Upper lobe of left lung (tissue), 6 donors: ENCODE measurements at places on chromosomes 6 and 20.

DNA sequence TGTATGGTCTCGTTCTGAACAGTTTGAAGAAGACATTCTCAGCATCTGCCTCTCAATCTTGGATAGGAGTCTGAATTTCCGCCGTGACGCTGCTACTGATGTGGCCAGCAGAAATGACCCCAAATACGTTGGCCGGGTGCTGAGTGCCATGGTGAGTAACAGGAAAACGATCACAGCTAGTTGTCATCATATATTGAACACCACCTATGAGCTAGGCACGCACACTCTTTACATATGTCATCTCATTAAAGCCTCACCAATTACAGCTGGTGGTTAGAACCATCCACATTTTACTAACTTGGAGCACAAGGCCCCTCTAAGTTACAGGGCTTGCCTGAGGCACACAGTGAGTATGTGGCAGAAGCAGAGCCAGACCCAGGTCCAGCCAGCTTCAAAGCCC, 17.1 kb downstream of the TGM3 start:
- DNase-seq = no peak

- DNase-seq = no peak
Measured at GRCh38 chr20:9211016-9211760, 142.3 kb downstream of the PLCB4 start.

DNA sequence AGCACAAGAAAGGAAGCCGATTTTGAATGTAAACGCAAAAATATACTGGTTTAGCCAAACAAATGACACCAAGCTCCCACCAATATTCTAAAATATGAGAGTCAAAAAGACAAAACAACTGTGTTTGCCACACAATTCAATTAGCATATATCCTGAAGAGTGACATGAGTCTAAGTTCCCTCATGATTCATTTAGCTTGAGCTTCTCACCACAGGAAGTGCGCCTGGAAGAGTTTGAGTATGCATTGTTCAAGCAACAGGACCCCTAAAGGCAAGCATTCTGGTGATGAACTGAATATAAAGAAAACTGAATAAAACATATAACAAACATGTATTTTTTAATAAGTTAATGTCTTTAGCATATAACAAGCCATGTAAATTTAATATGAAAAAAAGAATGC, 115.2 kb upstream of the RUNX2 start:
- DNase-seq = no peak

- no peak for DNase-seq
Measured at GRCh38 chr6:106724848-106725247, 95.5 kb downstream of the QRSL1 start.

GRCh38 chr6:104750449-104750848, 109.3 kb downstream of the HACE1 start:
- DNase-seq = no peak

DNA sequence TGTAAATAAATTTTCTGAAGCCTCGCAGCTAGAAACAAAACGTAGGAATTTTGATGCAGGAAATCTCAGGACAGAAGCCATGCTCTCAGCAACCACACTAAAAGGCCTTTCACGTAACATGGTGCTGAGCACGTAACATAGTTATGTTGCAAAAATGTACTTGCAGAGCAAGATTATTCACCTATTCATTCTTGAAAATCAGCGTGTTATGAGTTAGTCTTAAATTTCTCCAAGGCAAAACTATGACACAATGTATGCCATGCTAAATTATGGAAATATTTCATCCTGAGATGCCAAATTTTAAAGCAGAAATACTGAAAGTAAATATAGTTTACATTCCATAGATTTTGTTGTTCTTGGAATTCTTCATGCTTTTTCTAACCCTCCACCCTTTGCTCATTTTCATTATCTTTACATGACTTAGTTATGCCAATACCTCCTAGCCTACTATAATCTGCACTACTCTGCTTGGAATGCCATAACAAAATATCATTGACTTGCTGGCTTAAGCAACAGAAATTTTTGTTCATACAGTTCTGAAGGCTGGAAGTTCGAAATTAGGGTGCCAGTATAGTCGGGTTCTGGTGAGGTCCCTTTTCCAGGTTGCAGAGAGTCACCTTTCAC, 179.8 kb upstream of the BMP5 start:
- no peak for DNase-seq

GRCh38 chr20:22908944-22909343, 126.2 kb upstream of the SSTR4 start:
- no peak for DNase-seq

GRCh38 chr20:23022849-23023248, 12.3 kb upstream of the SSTR4 start:
- DNase-seq = no peak

GRCh38 chr20:53569005-53569404, 24.6 kb downstream of the ZNF217 start:
- no peak for DNase-seq

- no peak for DNase-seq
Measured at GRCh38 chr20:48714764-48715163, 113.0 kb downstream of the PREX1 start.

DNA sequence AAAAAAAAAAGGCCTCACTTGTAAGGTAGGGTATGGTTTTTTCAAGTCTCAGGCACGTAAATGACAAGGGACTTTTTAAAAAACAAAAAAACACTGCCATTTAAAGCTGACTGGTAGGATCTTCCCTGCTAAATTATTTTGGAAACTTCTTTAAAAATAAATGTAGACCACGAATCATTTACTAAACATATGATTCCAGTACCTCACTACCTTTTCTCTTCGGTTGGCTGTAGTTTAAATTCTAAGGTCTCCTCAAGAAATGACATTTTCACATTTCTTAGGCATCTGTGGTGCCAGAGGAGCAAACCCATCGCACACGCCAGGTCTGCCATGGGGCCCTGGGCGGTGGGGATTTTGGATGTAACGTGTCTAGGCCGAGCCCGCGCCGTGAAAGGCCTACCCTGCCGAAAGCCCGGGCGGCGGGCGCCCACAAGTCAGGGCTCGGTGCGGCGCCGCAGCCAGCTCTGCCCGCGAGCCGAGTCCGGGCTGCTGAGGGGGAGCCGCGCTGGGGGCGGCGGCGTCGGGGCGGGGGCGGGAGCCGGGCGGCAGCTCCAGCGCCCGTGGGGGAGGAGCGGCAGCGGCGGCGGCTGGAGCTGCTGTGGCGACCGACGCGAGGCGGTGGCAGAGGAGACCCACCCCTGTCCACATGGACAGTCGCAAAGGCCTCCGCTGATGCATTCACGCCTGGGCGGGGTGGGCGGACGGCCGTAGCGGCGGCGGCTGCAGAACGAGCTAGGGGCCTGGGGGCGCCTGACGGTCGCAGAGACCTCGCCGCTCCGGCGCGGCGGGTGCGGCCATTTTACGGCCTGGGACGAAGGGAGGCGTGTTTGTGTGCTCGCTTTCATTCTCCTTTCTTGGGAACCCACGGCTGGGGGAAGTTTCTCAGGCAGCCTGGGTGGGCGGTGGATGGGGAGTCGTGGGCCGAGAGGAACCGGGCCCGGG, at the start of gene SENP6:
SENP6 (plus strand) TSS at position 577 of the 942 bp plus-strand sequence. CDS start 645 bp downstream, outside the sequence.
- DNase-seq = peak; percentile 83

- no peak for DNase-seq
Measured at GRCh38 chr6:131765804-131766135, 42.0 kb upstream of the ENPP1 start.

DNA sequence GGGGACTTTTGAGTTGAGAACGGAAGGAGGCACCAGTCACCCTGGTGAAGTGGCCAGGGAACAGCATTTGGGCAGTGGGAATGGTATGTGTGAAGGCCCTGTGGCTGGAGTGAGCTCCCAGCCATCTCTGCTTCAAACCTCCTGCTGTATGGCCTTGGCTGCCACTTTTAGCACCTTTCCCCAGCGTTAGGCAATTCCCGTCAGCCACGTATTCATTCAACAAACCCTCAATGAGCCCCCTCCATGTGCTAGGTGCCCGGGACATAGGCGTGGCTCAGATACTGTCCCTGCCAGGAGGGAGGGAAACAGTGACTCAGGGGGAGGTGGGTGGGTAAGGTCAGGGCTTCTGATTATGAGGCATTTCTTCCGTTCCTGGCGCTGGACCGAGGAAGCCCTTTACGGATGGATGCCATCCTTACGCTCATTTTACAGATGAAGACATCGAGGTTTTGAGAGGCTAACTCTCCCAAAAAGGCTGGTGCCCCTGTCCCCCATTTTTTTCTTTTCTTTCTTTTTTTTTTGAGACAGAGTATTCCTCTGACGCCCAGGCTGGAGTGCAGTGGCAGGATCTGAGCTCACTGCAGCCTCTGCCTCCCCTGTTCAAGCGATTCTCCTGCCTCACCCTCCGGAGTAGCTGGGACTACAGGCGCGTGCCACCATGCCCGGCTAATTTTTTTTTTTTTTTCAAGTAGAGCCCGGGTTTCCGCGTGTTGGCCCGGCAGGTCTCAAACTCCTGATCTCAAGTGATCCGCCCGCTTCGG, 37.5 kb downstream of the SRC start:
- peak; percentile 30 for DNase-seq

GRCh38 chr6:158963020-158963808, 36.8 kb downstream of the RSPH3 start:
- no peak for DNase-seq

GRCh38 chr6:54624779-54625178, 221.8 kb upstream of the FAM83B start:
- no peak for DNase-seq

DNA sequence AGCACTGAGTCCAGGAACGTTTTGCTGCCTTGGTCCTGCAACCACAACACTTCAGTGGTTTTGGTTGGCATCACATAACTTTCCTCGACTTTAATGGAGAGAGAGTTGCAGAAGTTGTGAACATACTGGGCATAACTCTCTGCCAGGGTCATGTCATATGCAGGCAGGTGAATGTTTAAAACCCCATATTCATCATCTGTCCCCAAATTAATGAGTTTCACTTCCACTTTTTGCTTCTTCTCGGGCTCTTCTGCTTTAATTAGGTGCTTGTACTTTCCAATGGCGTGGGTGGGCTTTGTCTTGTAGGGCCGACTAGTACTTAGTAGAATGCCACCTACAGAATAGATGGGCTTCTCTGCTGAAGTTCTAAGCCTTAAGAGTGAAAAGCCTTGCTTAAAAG, 45.2 kb upstream of the TFAP2A start:
- DNase-seq = no peak

DNA sequence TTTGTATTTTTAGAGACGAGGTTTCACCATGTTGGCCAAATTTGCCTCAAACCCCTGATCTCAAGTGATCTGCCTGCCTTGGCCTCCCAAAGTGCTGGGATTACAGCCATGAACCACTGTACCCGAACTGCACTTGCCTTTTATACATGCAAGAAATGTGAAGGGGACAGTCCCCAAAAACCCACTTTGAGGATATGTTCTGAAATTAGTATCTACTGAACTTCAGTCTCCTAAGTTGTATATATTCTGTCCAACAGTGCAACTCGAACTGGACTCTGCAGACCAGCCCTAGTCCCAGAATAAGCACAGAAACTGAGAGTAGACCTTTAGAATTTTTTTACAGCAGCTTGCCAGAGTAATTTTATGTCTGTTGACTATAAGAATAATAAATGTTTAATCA, 28.5 kb downstream of the BACH2 start:
- no peak for DNase-seq

- peak; percentile 48 for DNase-seq
Measured at GRCh38 chr20:25308671-25309394, 60.9 kb downstream of the PYGB start.

- no peak for DNase-seq
Measured at GRCh38 chr20:9241232-9241692, 172.4 kb downstream of the PLCB4 start.

DNA sequence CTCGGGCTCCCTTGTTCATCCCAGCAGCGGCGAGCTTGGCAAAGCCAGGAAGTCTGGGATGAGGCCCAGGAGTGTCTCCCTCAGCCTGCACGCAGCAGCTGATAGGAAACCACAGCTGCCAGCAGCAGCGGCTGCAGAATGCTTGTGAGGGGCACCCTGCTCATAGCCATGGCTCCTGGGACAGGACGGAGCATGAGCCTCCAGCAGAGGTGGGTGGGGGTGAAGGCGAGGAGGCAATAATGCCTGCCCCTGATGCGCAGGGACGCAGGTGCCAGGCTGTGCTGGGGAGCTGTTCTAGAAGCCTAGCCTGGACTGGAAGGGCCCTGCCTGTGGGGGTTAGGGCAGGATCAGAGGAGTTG, 157.9 kb downstream of the CD83 start:
- no peak for DNase-seq

GRCh38 chr20:16615199-16615598, 42.0 kb upstream of the KIF16B start:
- no peak for DNase-seq

DNA sequence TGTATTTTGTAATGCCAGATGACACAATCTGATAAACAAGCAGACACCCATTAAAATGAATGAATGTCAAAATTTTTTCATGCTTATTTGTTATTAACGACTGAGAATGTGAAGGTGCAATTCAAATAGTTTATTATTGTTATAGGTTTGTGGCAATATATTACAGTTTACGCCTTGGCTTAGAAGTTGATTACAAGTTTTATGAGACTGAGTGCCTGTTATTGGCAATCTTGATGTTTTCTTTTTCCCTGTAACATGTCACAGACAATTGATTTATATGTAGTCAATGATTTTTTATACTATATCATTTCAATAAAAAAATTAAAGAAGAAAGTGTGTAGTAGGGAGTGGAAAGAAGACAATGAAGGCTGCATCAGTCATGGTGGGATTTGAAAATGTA, 144.1 kb upstream of the EEF1E1 start:
- no peak for DNase-seq

DNA sequence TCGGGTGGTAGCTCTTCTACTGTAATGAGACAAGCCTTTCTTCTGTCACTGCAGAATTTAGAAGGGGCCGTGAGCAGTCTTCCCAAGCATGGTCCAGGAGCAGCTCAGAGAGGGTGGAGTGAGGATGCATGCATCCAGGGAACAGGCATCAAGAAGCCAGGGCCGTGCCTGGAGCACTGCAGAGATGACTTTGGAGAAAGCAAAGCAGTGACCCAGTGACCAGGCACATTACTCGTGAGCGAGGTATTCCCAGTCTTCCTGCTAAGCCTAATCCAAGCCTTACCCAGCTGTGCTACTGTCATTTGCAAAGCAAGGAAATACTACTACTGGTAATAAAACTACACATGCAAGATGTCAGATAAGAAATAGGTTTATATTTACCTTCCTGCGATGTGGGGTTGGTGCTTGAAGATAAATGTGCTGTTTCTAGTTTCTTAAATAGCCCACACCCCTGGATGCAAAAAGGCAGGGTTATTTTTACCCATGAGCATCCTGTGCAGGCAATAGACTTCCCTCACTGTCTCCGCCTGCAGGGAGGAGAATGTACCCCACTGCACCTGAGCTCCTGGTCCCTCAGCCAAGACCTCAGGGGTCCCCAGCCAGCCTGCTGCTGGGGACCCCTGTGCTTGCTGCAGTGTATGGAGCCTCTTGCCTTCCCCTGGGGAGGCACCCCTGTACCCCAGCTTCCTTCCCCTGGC, 62.9 kb downstream of the SSR1 start:
- DNase-seq = no peak

GRCh38 chr20:25059866-25060465, 2.0 kb upstream of the ACSS1 start:
- no peak for DNase-seq

- no peak for DNase-seq
Measured at GRCh38 chr6:53530346-53530745, 14.6 kb downstream of the GCLC start.

- DNase-seq = no peak
Measured at GRCh38 chr20:23668477-23668951, 20.3 kb downstream of the CST4 start.

GRCh38 chr6:169950558-169950957, 199.1 kb downstream of the ERMARD start:
- no peak for DNase-seq
